Activated CD4-positive, alpha-beta T cell treated with anti-CD3 and anti-CD28 coated beads for 36 hours (primary cell): ENCODE measurements at places on chromosomes 5 and 9. TPM values are rescaled to one million over a fixed set of nuclear protein-coding genes. Genes with fewer than 3 reads are reported as not detected.
A peak's percentile ranks its signal among the peaks of the same experiment; 100 is the strongest.

The MARVELD2 gene
- total RNA-seq = 0.58 TPM

GRCh38 chr5:1185629-1186350, 15.6 kb upstream of the SLC6A19 start:
- H3K36me3 ChIP-seq = no peaks in the 10 kb centered on the region
- no peak overlapping the region for H3K27ac ChIP-seq
- H3K4me3 ChIP-seq = no peak overlapping the region
- H3K27me3 ChIP-seq = peaks cover 8% of the 10 kb centered on the region
- H3K4me1 ChIP-seq = no peaks in the 10 kb centered on the region

The PRELID1 gene
- total RNA-seq = 362 TPM

DNA sequence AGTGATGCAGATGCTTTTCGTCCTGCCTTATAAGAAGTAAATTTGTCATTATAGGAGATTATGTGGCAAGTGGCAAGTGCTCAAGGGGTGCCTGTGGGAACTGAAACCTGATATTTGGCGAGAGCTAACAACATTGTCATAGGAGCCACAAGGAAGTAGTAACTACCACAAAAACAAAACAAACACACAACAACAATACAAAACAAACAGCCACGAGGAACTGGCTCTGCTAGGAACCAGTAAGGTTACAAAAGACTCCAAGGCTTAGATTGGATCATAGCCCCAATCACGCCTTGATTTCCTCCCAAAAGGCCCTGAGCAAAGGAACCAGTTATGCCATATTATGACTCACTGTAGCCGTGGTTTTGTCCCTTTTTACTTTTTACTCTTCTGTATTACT, 1045.2 kb downstream of the CDH12 start:
- H3K4me1 ChIP-seq = no peaks in the 10 kb centered on the region
- no peak overlapping the region for H3K4me3 ChIP-seq
- no peaks in the 10 kb centered on the region for H3K27me3 ChIP-seq
- no peak for DNase-seq

The ZNF354C gene
- total RNA-seq = 7.2 TPM

DNA sequence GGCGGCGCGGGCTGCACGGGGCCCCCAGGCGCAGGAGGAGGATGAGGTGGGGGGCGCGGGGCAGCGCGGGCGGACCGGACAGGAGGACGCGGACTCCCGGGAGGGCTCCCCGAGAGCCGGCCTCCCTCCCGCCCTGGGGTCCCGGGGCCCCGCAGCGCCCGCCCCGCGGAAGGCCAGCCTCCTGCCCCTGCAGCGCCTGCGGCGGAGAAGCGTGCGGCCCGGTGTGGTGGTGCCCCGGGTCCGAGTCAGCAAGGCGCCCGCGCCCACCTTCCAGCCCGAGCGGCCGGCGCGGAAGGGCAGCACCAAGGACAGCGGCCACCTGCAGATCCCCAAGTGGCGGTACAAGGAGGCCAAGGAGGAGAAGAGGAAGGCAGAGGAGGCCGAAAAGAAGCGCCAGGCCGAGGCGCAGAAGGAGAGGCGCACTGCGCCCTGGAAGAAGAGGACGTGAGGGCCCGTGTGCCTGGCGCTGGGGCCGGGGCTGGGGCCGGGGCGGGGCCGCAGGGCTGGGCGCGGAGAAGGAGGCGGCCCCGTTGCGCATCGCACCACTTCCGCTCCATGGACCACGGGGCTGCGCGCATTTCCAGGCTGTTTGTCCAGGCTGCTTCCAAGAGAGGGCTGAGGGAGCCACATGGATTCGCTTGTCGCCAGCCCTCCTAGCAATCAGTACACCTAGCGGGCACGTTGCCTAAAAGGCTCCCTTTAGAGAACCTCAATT, 86.0 kb downstream of the ANKRD33B start:
- no peak overlapping the region for H3K27ac ChIP-seq

GRCh38 chr9:78292026-78292425, 4.9 kb upstream of the PSAT1 start:
- H3K27ac ChIP-seq = no peak overlapping the region
- H3K4me3 ChIP-seq = no peak overlapping the region
- no peak for DNase-seq
- peaks cover 22% of the 10 kb centered on the region for H3K4me1 ChIP-seq

The TAS2R1 gene
- total RNA-seq = not detected

DNA sequence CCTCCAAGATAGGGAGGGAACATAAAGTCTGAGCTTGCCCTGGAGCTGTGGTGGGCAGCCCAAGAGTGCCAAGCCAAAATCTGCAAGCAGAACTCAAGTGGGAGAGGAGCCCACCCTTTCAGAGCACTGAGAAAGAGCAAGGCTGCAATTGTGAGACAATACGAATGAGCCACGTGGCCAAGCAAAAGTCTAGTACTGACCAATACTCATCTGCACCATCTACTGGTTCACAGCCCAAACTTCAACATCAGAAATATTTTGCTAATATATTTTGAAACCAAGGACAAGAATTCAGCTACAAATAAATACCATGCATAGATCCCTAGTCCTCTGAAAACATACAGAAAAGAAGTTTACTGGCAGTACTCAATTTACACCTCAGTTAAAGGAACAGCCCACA, 696.2 kb upstream of the COX7C start:
- no peak overlapping the region for H3K27ac ChIP-seq
- H3K27me3 ChIP-seq = no peaks in the 10 kb centered on the region
- H3K4me3 ChIP-seq = no peak overlapping the region
- H3K36me3 ChIP-seq = no peaks in the 10 kb centered on the region

- H3K4me1 ChIP-seq = no peaks in the 10 kb centered on the region
- DNase-seq = no peak
These were observed 2.1 kb downstream of the SYNPO start for GRCh38 chr5:150642567-150642927.

The GFRA3 gene
- 0.09 TPM for total RNA-seq

DNA sequence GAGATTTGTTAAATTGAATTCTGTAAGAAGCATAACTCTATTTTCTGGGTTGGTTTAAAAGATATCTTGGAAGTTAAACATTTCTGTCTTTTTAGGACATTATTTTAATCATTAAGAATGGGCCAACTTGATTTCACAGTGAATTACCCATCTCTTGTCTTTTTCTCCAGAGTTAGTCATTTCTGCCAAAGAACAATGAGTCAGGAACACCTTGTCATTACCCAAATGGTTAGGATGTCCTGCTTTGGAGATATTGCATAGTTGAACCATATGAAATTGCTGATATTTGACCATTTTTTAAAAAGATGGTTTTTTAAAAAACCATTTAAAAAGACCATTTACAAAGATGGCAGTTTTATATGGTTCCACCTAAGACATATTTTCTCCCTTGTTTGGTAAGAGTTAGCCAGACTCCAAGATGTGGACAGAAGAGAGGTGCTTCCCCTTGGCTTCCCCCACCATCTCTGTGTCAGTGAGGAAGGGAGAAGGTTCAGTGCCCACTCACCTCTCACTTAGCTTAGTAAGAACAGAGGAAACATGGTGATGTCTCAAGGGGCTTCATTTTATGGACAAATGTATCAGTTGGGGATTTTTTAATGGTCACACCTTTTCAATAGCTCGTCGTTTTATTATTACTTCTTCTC, 103.0 kb downstream of the PCSK1 start:
- no peak overlapping the region for H3K4me3 ChIP-seq
- no peaks in the 10 kb centered on the region for H3K36me3 ChIP-seq
- H3K4me1 ChIP-seq = peaks cover 7% of the 10 kb centered on the region
- H3K27me3 ChIP-seq = peaks cover 39% of the 10 kb centered on the region
- no peak for DNase-seq

GRCh38 chr9:129319076-129319937, 141.2 kb upstream of the IER5L start:
- DNase-seq = no peak
- H3K4me1 ChIP-seq = peaks cover 24% of the 10 kb centered on the region
- no peak overlapping the region for H3K4me3 ChIP-seq
- H3K27me3 ChIP-seq = no peaks in the 10 kb centered on the region
- no peaks in the 10 kb centered on the region for H3K36me3 ChIP-seq
- H3K27ac ChIP-seq = no peak overlapping the region

DNA sequence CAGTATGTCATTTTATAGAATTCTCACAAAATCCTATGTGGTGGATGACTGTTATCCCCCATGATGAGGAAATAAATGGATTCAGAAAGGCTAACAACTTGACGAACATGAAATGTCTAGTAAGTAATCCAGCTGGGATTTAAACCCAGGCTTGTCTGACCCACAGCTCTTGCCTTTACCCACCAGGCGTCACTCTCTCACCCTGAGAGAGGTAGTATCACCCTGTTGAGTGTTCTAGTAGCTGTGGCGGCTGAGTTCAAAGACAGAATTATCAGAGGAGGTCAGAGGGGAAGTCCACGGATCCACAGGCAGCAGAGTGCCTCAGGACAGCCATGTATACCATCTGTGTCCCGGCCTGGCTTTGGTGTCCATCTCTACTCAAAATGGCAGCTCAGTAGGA, 113.8 kb downstream of the ZNF462 start:
- no peaks in the 10 kb centered on the region for H3K36me3 ChIP-seq
- H3K27ac ChIP-seq = no peak overlapping the region
- H3K27me3 ChIP-seq = no peaks in the 10 kb centered on the region
- H3K4me1 ChIP-seq = no peaks in the 10 kb centered on the region
- no peak for DNase-seq

DNA sequence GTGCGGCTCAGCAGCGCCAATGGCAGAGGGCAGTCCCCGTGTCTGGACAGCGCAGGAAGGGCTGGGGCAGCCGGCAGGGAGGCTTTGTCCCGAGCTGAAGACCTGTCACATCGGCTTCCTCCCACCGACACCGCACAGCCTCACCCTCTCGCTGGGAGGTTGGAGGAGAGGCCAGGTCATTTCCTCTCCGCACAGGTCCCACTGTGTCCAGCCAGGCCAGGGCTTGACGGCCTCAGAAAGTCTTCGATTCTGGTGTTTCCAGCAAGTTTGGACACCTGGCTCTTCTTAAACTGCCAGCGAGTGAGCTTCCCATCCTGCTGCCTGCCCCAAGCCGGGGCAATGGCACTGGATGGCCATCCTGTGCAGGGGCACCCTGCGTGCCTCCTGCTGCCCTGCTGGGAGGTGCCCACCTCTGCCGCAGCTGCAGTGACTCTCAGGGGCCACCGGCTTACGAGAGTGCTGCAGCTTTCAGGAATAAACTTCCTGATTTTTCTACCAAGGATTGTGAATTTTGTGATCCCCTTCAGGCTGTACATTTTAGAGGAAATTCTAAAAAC, 33.9 kb downstream of the AHRR start:
- DNase-seq = no peak
- peaks cover 2% of the 10 kb centered on the region for H3K27me3 ChIP-seq
- peaks cover 15% of the 10 kb centered on the region for H3K36me3 ChIP-seq

The PCDHGA12 gene
- 0.09 TPM for total RNA-seq

The CRAT gene
- total RNA-seq = 13.2 TPM

The MOB3B gene
- total RNA-seq = 0.80 TPM

The FAM151B gene
- total RNA-seq = 0.75 TPM

DNA sequence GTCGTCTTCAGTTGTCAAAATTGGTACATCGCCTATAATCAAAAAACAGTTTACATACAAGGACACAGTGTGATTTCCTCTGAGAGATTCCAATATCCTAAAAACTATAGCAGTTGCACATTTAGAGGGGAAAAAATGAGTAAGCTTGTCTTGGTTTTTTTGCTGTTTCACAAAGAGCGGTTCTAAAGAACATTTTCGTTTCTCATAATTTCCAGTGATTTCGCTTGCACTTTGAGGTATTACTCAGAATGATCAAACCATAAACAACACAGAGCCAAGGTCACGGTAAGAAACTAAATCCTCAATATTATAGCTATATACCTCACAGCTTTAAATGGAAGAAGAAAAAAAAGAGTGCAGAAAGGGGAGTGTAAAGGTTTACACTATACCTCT, 861 bp downstream of the MTX3 start:
- no peaks in the 10 kb centered on the region for H3K27me3 ChIP-seq
- H3K4me1 ChIP-seq = peaks cover 52% of the 10 kb centered on the region
- H3K36me3 ChIP-seq = peaks cover 34% of the 10 kb centered on the region
- peak overlapping the region; percentile 98 for H3K27ac ChIP-seq
- peak overlapping the region; percentile 89 for H3K4me3 ChIP-seq

The PDLIM4 gene
- total RNA-seq = 0.23 TPM

GRCh38 chr9:120490888-120491595, 88.9 kb downstream of the CDK5RAP2 start:
- H3K27ac ChIP-seq = no peak overlapping the region
- H3K36me3 ChIP-seq = peaks cover 38% of the 10 kb centered on the region
- no peaks in the 10 kb centered on the region for H3K27me3 ChIP-seq
- H3K4me1 ChIP-seq = peaks cover 2% of the 10 kb centered on the region

The SCGB3A1 gene
- total RNA-seq = not detected

The STPG3 gene
- total RNA-seq = not detected

- DNase-seq = no peak
- no peaks in the 10 kb centered on the region for H3K4me1 ChIP-seq
- peaks cover 4% of the 10 kb centered on the region for H3K36me3 ChIP-seq
- no peak overlapping the region for H3K4me3 ChIP-seq
- H3K27me3 ChIP-seq = peaks cover 2% of the 10 kb centered on the region
These were observed 120.6 kb downstream of the HMHB1 start for GRCh38 chr5:143932584-143932983.

GRCh38 chr5:138676556-138677193, 76.5 kb upstream of the CTNNA1 start:
- no peaks in the 10 kb centered on the region for H3K36me3 ChIP-seq
- peaks cover 47% of the 10 kb centered on the region for H3K27me3 ChIP-seq
- no peaks in the 10 kb centered on the region for H3K4me1 ChIP-seq
- H3K27ac ChIP-seq = no peak overlapping the region
- no peak overlapping the region for H3K4me3 ChIP-seq

- no peaks in the 10 kb centered on the region for H3K36me3 ChIP-seq
- H3K4me3 ChIP-seq = no peak overlapping the region
- no peak for DNase-seq
- no peaks in the 10 kb centered on the region for H3K27me3 ChIP-seq
These were observed 835.5 kb downstream of the TLE4 start for GRCh38 chr9:80407220-80407619.

The ADAMTS2 gene
- not detected for total RNA-seq

DNA sequence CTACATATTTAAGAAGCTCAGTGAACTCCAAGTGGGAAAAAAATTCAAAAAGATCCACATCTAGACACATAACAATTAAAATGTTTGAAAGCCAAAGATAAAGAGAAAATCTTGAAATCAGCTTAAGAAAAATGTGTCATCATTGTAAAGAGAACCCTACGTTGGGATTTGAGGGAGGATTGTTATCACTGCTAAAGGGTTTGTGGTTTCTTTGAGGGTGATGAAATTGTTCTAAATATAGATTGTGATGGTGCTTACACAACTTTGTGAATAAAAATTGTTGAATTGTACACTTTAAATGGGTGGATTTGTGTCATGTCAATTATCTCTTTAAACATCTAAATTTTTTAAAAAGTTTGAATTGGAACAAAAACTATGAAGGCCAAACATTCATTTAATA, 92.2 kb upstream of the ADAMTS19 start:
- no peaks in the 10 kb centered on the region for H3K4me1 ChIP-seq
- peaks cover 4% of the 10 kb centered on the region for H3K36me3 ChIP-seq
- no peaks in the 10 kb centered on the region for H3K27me3 ChIP-seq
- H3K27ac ChIP-seq = no peak overlapping the region

The LRRC19 gene
- total RNA-seq = not detected

GRCh38 chr9:117665601-117666385, 38.4 kb upstream of the TLR4 start:
- H3K27me3 ChIP-seq = peaks cover 8% of the 10 kb centered on the region
- no peak for DNase-seq
- H3K4me1 ChIP-seq = no peaks in the 10 kb centered on the region
- H3K36me3 ChIP-seq = no peaks in the 10 kb centered on the region
- H3K27ac ChIP-seq = no peak overlapping the region

- no peaks in the 10 kb centered on the region for H3K4me1 ChIP-seq
- DNase-seq = no peak
These were observed 7.6 kb downstream of the NTRK2 start for GRCh38 chr9:84677080-84677479.

The IL31RA gene
- not detected for total RNA-seq
